Thymus (tissue), 14 donors: ENCODE measurements at places on chromosomes 1 and 21. TPM values are rescaled to one million over a fixed set of nuclear protein-coding genes. Genes with fewer than 3 reads are reported as not detected.
A peak's percentile ranks its signal among the peaks of the same experiment; 100 is the strongest.

GRCh38 chr1:221458447-221459156 is 283.3 kb downstream of the DUSP10 start:
- no peaks in the 10 kb centered on the region for H3K27me3 ChIP-seq
- no peak for DNase-seq
- no peak overlapping the region for H3K4me3 ChIP-seq
- no peaks in the 10 kb centered on the region for H3K4me1 ChIP-seq
- no peak overlapping the region for H3K27ac ChIP-seq

DNA sequence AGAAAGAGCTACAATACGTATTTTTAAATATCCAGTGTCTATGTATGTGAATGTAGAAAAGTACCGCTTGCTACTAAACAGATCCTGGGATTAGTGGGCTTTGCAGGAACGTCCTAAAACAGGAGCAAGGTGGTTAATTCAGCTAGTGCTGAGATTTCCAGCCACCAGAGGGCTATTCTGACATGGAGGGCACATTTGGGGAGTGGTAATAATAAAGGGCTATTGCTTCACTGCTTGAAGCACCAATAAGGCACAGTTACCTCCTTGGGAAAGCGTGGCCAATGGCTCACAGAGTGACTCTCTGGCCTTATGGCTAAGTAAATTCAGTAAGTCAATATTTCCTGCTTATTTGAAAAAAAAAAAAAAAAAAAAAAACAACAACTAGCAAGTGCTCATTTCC is 152.4 kb downstream of the GABPA start:
- peaks cover 12% of the 10 kb centered on the region for H3K36me3 ChIP-seq
- H3K4me1 ChIP-seq = no peaks in the 10 kb centered on the region
- H3K27me3 ChIP-seq = no peaks in the 10 kb centered on the region

Gene CAPN2
- polyA plus RNA-seq = 60.5 TPM

Gene MROH9
- 0.05 TPM for polyA plus RNA-seq

DNA sequence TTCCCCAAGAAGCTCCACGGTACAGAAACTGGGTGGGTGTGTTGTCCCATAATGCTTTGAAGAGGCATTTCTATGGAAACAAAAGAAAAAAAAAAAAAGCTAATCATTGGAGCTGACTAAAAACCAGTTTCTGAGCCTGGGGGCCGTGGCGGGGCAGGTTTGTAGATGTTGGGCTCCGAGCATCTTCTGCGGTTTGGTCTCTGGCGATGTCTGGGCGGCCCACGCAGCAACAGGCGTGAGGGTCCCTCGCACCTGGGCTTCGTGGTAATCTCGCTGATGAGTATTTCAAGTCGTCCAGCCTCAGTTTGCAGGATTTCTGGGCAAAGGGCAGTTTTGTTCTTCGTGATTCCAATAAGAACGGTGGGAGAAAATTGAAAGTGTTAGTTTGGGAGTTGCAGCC is 6.8 kb downstream of the TP73 start:
- no peaks in the 10 kb centered on the region for H3K36me3 ChIP-seq
- no peak overlapping the region for H3K27ac ChIP-seq
- H3K4me1 ChIP-seq = no peaks in the 10 kb centered on the region
- DNase-seq = no peak

DNA sequence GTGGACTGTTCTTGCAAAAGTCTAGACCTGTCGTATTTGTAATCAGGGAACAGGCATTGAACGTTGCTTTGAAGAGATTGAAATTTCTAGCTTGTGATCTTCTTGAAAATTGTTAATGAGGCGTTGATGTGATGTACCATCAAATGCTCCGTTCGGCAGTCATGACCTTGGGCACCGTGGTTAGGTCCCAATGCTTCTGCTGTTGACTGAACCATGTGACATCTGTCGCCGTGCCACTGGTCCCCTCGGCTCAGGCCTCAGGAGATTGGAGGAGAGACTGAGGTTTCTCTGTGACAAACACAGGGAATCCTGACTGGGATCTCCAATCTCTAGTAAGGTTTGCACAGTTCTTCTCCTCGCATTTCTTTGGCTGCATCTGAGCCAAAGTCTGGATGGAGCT is 18.1 kb upstream of the KCNAB2 start:
- H3K27ac ChIP-seq = peak overlapping the region; percentile 90
- no peak for DNase-seq
- no peaks in the 10 kb centered on the region for H3K27me3 ChIP-seq
- no peaks in the 10 kb centered on the region for H3K36me3 ChIP-seq
- H3K4me3 ChIP-seq = peak overlapping the region; percentile 51

GRCh38 chr1:36023098-36023769 is 60.7 kb upstream of the TEKT2 start:
- H3K27ac ChIP-seq = peak overlapping the region; percentile 17
- no peak for DNase-seq
- no peaks in the 10 kb centered on the region for H3K27me3 ChIP-seq
- H3K4me3 ChIP-seq = no peak overlapping the region
- H3K4me1 ChIP-seq = no peaks in the 10 kb centered on the region

DNA sequence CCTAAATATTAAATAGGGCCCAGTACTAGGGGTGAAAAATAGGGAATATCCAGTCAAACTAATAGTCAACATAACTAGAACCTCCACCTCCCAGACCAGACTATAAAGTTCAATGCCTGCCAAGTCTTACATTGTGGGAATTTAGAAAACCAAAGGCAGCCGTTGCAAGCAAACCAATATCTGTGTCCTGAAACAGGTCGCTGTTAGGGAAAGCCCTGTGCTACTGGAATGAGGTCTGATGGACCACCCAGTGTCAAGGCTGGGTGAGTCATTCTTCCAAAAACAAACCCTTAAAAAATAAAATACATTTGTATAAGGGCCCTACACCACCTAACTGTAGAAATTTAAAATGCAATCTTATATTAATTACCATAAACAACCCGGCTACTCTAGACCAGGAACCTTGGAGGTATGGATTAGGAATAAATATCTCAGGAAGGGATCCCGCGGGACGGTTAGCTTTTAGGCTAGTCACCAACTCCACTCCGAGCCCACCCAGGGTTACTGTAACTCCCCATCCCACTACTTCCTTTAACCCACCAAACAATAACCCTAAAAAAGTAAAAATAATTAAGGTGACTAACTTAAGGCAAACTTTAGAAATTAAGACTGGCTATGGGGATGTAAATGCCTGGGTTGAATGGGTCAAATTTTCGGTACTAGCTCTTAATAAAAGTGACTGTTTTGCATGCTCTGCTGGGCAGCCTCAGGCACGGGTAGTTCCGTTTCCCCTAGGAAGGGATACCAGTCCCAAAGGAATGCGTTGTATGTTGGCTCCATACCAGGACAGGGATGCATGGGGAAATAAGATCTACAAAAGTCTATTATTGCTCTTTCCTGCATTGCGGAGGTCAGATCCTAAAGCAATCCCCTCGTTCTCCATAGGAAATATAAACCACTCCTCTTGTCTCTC is 65.4 kb upstream of the TLR5 start:
- no peaks in the 10 kb centered on the region for H3K27me3 ChIP-seq
- no peak overlapping the region for H3K4me3 ChIP-seq
- DNase-seq = no peak

DNA sequence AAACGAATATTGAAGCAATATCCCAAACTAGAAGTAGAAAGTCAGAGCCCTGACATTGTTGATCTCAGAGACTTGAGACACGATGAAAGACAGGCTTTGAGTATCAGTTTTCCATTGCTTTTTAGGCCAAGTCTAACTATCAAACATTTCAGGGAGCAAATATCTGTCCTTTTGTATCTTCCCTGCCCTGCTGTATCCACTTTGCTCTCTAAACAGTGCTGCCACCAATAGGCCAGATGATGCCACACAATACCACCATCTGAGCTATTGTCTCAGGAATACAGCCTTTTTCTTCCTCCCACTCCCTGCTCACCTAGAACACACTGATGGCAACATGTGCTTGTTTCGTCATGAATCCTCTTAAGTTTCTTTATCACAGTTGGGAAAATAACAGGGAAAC is 62.6 kb upstream of the SPAG17 start:
- no peaks in the 10 kb centered on the region for H3K4me1 ChIP-seq
- no peaks in the 10 kb centered on the region for H3K27me3 ChIP-seq
- no peak for DNase-seq
- no peaks in the 10 kb centered on the region for H3K36me3 ChIP-seq
- H3K4me3 ChIP-seq = no peak overlapping the region

Gene ORC1
- polyA plus RNA-seq = 0.96 TPM

Gene KIF21B
- 7.3 TPM for polyA plus RNA-seq

DNA sequence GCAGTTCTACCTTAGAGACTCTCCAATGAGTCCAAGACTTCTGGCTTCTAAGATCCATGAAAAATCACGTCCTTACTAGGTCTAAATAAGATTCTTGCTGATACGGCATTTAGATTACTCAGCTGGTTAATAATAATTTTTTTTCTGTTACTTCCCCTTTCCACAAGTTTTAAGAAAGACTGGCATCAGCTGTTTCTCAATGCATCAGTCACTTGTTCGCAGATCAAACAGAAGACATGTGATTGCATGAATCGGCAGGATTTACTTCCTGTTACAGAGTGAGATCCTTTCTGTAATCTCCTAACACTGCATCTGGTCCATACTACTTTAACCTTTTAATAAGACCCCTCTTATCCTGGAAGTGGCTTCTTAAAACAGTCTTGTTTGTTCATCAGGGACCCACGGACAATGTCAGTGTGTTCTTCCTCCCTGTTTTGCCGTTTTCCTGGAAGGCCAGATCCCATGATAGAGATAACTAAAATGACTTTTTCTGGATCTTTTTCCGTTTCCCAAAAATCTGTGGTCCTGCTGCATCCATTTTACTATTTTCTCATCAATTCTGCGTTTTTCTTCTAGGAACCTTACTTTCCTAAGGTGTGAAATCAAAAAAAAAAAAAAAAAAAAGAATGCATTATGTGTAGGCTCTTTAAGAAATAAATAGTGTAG is 6.1 kb downstream of the NPL start:
- H3K4me1 ChIP-seq = no peaks in the 10 kb centered on the region
- peaks cover 5% of the 10 kb centered on the region for H3K27me3 ChIP-seq
- H3K36me3 ChIP-seq = no peaks in the 10 kb centered on the region
- no peak overlapping the region for H3K27ac ChIP-seq
- no peak for DNase-seq
- no peak overlapping the region for H3K4me3 ChIP-seq

DNA sequence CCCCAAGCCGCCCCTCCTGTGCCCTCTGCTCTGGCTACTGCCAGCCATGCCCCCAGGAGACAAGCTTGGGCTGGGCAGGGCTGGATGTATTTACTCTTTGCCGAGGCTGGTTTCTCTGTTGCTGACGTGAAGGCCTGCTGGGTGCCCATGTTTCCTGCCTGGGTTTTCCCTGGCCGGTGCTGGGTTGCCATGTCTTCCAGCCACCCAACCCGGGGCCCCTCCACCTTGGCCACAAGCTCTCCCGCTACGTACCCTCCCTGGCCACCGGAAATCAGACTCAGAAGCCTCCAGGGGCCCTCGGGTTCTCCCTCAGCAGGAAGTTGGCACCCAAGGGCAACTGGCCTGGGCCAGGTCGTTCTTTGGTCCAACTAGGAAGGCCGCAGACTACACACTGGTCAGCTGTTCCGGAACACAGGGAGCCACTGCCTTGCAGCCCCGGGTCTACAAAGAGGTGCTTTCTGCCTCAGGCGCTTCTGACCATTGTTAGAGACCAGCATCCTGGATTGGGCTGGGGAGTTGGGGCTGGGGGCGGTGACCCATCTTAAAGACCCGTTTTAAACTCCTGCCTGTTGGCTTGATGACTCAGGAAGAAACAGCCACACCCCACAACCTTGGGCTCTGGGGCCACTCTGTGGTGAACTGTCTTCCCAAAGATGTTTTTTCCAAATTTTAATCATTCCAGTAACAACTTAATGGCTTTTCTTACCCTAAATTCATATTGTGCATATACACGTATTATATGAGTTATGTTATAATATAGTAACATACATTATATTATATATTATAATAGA is 71.2 kb upstream of the RUNX3 start:
- no peaks in the 10 kb centered on the region for H3K27me3 ChIP-seq
- H3K36me3 ChIP-seq = no peaks in the 10 kb centered on the region
- H3K4me3 ChIP-seq = no peak overlapping the region
- no peak overlapping the region for H3K27ac ChIP-seq
- H3K4me1 ChIP-seq = peaks cover 68% of the 10 kb centered on the region

DNA sequence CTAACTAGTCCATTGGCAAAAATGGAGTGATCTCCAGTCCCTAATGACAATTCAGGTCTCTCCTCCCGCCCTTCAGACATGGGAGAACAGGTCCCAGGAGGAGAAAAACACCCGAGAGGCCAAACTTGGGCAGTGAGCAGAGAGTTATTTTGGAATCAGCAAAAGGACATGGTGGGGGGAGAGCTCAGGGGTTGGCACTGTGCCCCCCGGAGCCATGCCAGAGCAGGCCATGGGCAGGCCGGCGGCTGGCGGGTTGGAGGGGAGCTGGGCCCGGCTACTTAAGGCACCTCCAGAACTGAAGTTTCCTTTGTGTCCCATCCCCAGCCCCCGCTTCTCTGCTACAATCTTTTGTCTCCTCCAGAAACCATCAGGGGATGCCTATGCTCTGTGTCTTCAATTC is 7.1 kb downstream of the LGR6 start:
- H3K4me1 ChIP-seq = peaks cover 31% of the 10 kb centered on the region
- no peaks in the 10 kb centered on the region for H3K36me3 ChIP-seq
- H3K27ac ChIP-seq = no peak overlapping the region
- no peak overlapping the region for H3K4me3 ChIP-seq
- peaks cover 28% of the 10 kb centered on the region for H3K27me3 ChIP-seq
